ENCODE measurements at places on chromosomes 2 and 18.

DNA sequence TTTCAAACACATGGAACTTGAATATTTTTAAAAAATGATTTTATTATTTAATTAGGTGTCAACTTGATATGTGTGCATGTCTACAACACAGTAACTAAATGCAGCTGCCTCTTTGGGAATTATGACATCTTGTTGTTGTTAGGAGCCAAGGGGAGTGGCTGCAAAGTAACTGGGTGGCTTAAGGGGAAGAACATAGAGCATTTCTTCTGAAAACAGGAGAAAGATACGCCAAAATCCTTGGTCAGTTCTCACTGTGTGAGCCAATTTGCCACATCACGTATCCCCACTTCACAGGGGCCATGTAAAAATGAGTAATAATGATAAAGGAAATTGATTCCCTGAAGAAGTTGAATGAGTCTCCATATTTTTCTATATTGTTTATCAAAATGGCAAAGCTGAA lies 309.8 kb upstream of the COL3A1 start:
- DNase-seq = no peak

DNA sequence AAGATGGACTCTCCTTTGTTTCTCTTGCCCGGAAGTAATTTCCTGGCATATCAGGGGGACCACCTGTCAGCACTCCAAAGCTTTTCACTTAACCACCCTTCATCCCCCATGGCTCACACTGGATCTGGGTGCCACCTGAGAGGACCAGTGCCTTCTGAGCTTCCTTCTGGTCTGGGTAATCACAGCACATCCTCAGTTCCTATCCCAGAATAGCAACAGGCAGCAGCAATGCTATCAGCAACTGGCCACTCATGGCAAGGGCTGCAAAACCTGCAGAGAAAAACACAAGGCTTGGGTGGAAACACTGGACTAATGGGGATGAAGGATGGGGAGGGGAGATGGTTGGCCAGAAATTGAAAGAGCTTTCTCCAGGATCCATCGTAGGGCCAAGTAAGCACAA lies 59.9 kb upstream of the STPG4 start:
- DNase-seq = no peak

GRCh38 chr2:219704878-219705277 lies 77.4 kb downstream of the SLC4A3 start:
- DNase-seq = no peak

GRCh38 chr18:58955738-58956137 lies 91.1 kb downstream of the ZNF532 start:
- DNase-seq = no peak

- DNase-seq = no peak
These were observed 26.6 kb downstream of the ONECUT2 start for GRCh38 chr18:57461652-57462269.

DNA sequence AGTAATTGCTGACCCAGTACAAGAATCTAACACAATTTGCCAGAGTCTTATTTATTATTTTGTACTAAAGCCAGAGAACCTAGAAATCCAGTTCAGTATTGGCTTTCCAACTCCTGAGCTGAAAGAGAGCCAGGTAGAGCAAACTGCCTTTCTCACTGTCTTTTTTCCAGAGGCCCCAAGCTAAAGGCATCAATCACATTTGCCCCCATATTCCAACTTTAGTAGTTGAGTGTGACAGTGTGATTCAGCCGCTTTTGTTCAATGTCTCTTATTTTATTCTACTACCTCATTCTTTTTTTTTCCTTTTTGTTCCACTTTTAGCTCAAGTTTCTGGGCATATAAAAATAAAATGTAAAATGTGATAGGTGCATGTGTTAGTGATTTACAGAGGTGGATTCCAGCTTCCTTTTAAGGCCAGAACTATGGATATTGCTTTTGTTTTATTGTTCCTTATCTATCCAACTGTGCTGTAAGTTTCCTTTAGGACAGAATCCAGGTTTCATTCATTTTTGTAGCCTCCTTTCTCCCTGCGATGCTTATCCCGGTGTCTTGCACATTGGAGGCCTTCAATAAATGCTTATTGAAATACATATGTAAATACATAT lies 153.0 kb downstream of the ZEB2 start:
- DNase-seq = no peak

DNA sequence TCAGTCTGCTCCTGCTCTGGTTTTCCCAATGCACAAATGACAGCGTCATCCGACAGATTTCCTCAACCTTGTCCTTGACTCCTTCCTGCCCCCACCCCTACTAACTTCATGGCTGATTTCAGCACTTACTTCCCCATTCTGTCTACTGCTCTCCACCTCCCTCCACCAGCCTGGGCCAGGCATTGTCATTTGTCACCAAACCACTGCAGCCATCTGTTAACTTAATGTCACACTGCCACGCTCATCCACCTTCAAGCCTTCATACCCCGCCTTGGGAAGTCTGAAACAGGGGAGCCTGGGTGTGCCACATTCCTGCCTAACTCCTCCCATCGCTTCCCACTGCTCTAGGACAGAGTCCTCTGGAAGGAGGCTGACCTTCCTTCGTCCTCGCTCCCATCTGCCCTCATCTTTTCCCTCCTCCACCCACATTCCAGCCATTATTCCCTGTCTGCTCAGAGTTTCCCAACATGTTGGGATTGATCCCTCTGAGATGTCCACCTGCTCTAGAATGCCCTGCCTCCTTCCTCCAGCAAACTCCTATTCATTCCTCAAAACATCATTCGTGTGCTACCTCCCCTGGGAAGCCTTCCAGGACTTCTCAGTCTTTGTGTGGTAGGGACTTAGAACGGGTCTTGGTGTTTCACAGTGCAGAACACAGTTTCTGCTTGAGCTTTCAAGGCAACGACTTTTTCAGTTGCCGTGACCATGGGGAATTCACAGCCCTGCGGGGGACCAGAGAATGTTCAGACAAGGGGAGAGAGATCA lies 42.2 kb upstream of the SMAD7 start:
- no peak for DNase-seq

Measured in thymus (tissue), 14 donors.